ENCODE measurements at places on chromosomes 2 and 18.

- no peak for DNase-seq
Measured at GRCh38 chr2:54529935-54530334, 73.8 kb downstream of the SPTBN1 start.

DNA sequence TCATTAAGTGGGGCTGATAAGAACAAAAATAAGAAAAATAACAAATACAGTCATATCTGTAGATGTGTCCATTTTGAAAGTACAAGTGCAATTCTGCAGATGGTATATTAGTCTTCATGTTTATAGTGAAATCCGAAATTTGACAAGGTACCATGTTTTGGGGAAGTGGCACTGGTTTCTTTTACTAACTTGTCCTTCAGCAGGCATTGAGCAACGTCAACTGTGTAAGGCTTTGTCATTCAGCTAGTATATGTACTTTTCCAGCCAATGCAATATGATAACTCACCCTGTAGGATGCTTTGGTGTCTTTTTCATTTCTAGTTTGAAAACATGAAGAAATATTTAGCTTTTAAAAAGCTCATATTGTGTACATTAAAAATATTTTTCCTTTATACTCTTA lies 139.9 kb downstream of the MCFD2 start:
- DNase-seq = no peak

DNA sequence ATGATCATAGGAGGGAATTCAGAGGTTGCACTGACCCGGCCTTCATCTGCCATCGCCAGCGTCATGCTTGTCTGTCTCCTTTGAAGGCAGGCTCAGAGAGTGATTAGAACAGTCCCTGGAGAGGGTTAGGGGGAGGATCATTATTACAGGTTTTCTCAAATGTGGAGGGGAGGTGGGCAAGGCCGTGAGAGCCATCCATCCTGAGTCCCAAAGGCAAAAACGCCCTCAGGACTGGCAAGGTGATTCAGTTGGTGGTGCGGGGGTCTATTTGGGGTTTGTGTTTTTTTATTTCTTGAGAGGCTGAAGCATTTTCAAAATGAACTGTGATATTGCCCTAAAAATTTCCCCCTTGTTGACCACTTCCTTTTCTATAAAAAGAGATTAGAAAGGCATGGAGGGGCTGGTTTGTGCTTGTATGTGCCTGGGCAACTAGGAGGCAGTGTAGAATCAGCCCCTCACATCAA lies 39.3 kb upstream of the GYPC start:
- no peak for DNase-seq

DNA sequence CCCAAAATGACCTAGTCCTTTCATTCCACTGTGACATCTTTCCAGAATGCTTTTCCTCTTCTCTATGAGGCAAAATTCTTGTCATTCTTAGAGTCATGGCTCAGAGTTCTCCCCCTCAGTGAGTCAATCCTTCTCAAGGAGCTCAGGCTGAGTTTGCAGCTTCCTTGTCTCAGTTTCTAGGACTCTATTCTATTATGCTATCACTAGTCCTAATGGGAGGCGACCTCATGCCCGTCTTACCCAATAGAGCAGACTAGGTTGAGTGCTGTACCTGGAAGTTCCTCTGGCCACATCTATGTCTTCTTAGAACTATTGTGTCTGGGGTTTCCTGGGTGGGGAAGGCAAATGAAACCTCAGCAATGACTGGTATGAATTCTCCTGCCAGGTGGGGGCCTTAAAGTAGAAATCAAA lies 51.5 kb downstream of the HAUS1 start:
- DNase-seq = no peak

DNA sequence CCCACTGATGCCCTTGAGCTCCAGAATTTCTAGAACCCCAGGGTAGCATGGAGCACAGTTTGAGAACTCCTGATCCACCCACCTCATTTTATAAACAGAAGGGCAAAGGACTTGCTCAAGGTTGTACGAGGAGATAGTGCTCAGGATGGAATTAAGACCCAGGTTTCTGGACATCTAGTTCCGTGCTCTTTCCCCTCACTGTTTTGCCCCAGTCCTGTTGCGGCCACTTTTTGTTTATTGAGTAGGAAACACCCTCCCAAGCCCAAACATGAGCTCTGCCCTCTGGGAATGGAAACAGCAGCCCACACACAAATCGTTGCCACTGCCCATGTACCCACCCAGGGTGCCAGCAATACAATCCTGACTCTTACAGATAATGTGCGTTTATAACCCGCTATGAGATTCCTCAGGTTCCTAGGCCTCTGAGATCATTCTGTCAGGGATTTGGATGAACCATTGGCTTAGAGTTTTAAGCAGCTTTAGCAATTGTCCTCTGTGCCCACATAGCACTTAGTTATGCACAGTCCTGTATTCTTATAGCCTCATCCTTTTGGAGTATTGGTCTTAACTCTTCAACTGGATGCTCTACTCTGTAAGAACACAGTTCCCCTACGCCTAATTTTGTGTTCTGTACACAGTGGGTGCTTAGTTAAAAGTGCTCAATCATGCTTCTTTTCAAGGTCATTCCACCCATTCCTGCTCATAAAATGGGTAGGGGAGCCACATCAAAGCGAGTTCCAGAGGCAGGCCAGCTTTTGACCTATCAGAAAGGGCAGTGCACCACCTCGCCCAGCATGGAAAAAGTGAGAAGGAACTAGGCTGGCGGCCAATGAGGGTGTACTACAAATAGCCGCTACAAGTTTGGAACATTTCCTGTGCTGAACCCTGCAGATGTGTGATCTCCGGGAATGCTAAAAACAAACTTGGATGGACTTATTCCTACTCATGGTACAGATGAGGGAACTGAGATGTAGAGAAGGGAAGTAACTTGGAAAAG lies 60.3 kb upstream of the IGFBP2 start:
- DNase-seq = peak; percentile 82

GRCh38 chr2:77487074-77487803 lies 34.9 kb downstream of the LRRTM4 start:
- DNase-seq = no peak
